Right ventricle myocardium superior (tissue), 1 donor: ENCODE measurements at places on chromosomes 1 and 21.

DNA sequence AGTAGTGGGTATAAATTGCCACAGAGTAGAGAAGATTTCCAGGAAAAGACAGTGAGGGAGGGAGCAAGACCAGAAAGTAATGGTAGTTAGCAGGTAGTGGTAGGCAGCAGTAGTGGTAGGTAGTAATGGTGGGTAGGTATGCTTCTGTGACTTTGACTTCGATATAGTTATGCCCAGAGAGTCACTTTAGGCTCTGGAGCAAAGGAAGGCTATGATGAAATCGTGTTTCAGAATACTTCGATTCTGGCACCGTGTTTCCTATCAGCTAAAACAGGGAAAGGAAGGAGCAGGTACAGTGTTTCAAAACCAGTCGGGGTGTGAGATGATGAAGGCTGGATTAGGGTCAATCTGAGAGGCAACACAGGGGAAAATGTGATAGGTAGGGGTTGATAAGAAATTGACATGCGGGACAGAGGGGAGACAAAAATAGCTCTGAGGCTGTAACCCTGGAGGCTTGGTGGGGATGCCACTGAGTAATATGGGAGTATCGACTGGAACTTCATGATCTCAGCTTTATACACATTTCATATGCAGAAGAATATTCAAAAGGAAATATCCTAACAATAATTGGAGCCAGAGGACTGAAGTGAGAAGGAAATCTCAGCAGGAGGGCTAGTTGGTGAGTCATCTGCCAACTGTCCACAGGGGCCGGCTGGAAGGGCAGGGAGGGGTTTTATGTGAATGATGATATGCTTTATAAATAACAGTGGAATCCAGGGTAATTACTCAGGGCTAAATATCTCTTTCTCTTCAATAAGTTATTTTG, 25.2 kb upstream of the TRIM45 start:
- DNase-seq, result no peak

GRCh38 chr1:230400007-230400344, 26.2 kb downstream of the PGBD5 start:
- DNase-seq, result no peak

- peak; percentile 90 for DNase-seq
These were observed 14.4 kb downstream of the CELSR2 start for GRCh38 chr1:109263597-109264378.

- DNase-seq, result no peak
These were observed 40.6 kb downstream of the NCMAP start for GRCh38 chr1:24596401-24596880.

DNA sequence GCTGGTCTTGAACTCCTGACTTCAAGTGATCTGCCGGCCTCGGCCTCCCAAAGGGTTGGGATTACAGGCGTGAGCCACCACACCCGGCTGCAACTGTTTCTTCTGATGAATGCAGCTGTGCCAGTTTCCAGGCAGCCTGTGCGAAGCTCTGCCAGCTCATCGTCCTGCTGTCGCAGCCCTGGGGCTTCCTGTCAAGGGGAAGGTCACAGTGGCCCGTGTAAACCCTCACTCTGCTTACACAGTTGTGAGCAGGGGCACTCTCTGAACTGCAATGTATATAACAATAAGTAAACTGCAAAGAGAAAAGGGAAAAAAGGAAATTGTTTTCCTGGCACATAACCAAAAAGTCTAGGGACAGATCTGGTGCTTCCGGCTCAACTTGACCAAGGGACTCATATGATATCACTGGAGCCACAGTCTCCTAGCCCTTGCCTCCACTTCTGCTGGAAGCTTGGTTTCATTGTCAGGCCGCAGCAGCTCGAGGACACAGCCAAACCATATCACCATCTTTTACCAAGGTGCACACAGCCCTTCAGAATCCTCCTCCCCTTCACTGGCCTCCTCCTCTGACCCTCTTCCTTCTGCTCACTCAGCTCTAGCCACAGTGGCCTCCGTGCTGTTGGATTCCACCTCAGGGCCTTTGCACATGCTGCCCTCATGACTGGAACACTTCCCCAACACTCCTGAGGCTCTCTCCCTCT, 22.8 kb upstream of the LBR start:
- peak; percentile 71 for DNase-seq

- no peak for DNase-seq
These were observed 70.7 kb downstream of the KCNJ6 start for GRCh38 chr21:37845535-37845934.

DNA sequence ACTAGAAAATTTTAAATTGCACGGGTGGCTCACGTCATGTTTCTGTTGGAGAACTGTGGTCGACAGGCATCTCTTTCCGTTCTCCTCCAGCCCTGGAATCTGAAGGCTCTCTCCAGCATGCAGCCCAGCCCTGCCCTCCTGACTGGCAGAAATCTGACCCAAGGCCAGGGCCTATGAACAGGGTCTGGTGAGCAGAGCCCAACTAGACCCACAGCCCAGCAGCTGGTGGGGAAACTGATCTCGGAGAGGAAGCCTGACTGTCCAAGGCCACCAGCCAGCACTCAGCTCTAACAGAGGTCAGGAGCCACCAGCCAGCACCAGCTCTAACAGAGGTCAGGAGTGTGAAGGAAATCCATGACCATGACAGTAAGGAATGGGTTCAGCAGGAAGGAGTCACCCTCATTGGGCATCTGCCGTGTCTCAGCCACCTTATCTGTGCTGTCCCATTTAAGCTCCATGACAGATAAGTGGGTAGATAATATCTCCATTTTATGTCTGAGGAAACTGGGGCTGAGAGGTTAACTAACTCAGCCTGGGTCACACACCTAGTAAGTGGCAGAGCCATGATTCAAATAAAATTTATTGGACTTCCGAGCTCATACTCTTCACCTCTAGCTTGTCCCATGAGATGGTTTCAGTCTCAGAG, 20.2 kb upstream of the PKP1 start:
- no peak for DNase-seq

- DNase-seq, result no peak
These were observed 108.5 kb upstream of the GNG12 start for GRCh38 chr1:67941746-67942145.

- DNase-seq, result no peak
These were observed 70.1 kb downstream of the FCRL5 start for GRCh38 chr1:157482174-157482573.

GRCh38 chr1:93324486-93325464, 20.9 kb upstream of the DR1 start:
- DNase-seq, result no peak

- no peak for DNase-seq
These were observed 2.4 kb downstream of the IPO9 start for GRCh38 chr1:201831371-201831770.

- no peak for DNase-seq
These were observed 215.8 kb downstream of the COL24A1 start for GRCh38 chr1:85940656-85941306.

- no peak for DNase-seq
These were observed 118.8 kb upstream of the PBX1 start for GRCh38 chr1:164440232-164440631.

GRCh38 chr1:100413035-100413434, 60.7 kb downstream of the CDC14A start:
- DNase-seq, result no peak

DNA sequence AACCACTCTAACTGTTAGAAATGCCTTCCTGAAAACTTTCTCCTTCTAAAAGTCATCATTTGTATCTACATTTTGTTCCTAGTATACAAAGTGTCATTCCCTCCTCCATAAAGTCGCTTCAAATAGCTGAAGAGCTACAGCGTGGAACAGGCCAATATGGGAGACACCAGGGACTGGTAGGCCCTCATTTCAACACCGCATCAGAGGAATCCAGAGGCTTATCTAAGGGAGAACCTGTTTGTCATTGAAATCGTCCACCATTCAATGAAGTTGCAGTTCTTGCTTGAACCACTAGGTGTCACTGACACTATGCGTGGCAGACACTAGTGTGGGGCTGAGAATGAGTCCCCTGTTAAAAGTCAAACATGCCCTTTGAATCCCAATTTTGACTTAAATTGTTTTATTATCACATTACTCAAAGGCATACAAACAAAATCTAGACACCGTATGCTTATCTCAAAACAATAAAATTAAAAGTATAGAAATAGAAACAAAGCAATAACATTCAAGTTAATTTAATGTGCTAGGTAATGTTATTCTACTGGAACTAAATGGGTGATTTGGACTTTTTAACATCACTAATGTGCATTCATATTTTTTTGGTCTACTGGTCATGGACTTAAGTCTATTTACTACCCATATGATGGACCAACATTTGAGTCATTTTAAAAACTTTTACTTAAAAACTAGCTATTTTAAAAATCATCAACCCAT, 182.3 kb downstream of the FCRL5 start:
- no peak for DNase-seq

DNA sequence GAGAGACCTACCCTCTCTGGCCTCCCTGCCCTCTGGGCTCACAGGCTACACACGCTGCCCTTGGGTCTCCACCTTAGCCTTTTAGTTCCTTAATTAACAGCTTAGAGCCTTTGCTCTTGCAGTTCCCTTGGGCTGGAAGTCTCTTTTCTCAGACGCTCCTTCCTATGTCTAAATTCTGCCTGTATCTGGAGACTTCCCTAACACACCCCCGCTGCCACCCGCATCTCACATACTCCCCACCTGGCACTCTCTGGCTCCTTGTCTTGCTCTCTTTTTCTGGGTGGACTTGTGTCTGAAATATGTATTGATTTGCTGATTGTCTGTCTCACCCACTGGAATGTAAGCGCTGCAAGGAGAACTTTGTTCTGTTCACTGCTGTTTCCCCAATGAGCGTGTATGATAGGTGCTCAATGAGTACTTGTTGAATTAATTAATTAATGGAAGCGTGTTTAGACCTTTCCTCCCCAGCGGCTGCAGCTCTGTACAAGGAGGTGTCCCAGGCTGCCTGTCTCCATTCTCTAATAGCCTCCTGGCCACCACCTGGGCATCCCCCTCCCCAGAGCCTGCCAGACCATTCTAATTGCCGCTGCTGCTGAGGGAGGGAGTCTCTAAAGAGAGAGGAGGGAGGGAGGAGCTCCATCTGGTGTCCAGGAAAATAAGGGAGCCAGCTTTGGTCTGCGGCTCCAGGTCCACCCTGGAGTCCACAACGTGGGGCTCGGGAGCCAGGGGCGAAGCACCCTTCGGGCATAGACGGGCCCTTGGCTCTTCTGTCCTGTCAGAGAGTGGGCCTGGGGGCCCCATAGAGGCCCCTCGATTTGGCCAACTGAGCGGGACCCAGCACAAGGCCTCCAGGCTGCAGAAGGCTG, 95.4 kb downstream of the RNF220 start:
- DNase-seq, result no peak

GRCh38 chr1:212237651-212238050, 47.6 kb upstream of the PPP2R5A start:
- no peak for DNase-seq

- no peak for DNase-seq
These were observed 1.0 kb upstream of the FOXO6 start for GRCh38 chr1:41360074-41360785.

DNA sequence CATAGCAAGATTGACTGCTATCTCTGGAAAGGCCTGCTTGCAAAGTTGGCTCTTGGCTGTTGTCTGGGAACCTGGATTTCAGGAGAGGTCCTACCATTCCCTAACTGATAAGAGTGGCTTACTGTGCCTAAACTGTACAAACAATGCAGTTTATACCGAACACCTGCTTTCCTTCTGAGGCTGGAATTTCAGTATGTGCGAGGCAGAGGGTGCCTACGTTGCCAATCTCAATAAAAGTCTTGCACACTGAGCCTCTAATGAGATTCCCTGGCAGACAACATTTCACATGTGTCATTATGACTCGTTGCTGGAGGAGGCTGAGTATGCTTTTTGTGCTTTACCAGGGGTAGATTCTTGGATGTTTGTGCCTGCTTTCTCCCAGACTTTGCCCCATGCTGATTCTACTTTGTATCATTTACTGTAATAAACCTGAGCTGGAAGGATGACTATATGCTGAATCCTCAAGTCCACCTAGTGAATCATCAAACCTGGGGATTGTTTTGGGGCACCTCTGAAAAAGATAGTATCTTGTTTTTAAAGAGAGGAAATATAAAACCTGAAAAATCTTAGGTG, 58.9 kb upstream of the GNG4 start:
- DNase-seq, result no peak

DNA sequence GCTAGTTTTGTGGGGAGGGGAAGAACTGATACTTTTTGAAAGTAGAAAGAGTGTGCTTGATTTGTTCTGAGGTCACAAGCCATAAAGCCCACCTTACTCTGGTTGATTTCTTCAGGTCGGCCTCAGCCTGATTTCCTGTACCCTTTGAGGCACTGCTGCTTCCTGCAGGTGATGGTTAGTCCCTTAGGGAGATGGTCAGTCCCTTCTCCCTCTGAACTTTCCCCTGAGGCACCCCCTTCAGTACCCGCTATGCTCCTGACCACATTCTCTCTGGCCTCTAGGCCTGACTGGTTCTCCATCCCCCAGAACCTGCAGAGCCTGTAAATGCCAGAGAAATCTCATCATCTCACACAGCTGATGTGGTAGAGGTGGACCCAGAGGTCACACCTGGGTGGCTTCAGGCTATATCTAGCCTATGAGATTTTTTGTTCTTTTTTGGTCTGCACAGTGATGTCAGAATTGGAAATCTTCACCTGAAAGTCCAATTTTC, 15.0 kb upstream of the ID3 start:
- DNase-seq, result no peak

GRCh38 chr1:55245781-55246180, 30.6 kb upstream of the USP24 start:
- no peak for DNase-seq

DNA sequence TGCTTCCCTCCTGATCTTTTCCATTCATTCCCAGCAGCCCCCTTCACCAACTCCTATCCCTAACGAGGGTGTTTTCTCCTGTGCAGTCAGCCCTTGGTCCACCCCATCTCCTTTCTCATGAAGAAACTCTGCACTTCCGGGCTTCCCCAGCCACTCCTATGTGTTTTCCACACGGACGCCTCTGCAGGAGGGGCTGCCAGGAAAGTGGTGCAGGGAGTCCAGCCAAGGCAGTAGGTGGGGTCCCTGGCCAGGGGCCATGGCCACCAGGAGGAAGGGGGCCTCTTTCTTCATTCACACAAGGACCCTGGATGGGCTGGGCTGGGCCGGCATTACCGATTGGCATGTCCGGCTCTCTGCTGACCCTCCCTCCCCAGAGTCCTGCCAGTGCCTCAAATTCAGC, 72.8 kb upstream of the EFHD2 start:
- DNase-seq, result peak; percentile 56

GRCh38 chr1:237736372-237737029, 154.2 kb downstream of the ZP4 start:
- DNase-seq, result no peak

GRCh38 chr1:234206651-234207284, 166.5 kb upstream of the COA6 start:
- DNase-seq, result no peak

DNA sequence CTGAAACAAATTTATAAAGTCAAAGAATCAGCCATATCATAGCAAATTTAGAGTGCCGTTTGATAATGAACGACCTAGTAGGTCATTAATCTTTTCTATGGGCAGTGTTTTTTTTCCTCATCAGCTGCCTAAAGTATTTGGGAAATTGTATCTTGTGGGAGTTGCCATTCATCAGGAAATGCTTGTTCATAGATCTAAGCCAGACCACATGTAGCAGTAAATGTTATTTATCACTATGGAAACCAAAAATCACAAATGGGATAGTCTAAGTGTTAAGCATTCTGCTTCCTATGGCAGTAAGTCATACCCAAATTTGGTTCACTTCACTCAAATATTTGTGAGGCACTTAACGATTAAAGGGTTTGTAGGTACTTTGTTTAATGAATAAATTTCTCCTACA, 52.9 kb downstream of the LRRC8D start:
- DNase-seq, result no peak

- no peak for DNase-seq
These were observed 10.9 kb downstream of the MORC3 start for GRCh38 chr21:36330904-36331303.
